ENCODE measurements at places on chromosomes 3 and 15.

- no peak for DNase-seq
Measured at GRCh38 chr3:48299746-48300712, 33.4 kb downstream of the SPINK8 start.

- DNase-seq = no peak
Measured at GRCh38 chr3:53104762-53105161, 25.5 kb downstream of the RFT1 start.

DNA sequence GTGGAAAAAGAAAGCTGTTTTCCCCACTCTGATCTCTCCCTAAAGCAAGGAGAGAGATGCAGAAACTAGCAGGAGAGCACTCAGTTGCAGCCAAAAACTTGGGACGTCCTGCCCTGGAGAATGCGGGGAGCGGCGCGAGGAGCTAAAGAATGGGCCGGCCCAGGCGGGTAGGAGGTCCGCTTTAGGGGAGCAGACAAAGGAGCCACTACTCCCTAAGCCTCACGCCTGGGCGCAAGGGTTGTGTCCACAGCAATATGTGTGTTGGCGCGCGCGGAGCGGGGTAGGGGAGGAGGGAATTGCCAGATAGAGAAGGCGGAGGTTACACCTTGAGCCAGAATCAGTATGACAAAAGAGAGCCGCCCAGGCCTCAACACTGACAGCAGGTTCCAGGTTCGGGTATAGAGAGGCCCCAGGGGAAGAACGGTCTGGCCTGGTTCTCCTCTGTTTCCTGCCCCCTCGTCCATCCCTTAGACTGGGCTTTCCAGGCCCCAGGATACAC is 2.9 kb downstream of the WNT5A start:
- no peak for DNase-seq

DNA sequence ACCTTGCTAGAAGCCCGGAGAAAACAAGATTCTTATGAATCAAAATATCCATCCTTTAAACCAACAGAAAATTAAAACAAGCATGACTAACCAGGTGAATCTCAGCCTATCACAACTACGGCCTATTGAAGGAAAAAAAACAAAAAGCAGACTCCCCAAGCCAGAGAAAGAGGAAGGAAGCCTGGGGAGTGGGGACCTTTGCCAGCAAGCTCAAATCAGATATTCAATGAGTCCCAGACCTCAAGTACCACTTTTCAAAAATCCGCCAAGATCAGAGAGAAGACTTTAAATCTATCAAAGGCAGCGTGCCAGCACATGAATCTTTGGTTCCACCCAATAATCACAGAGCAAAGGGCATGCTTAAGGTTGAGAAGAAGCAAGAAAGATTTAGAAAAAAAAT is 253.8 kb downstream of the NTRK3 start:
- no peak for DNase-seq

DNA sequence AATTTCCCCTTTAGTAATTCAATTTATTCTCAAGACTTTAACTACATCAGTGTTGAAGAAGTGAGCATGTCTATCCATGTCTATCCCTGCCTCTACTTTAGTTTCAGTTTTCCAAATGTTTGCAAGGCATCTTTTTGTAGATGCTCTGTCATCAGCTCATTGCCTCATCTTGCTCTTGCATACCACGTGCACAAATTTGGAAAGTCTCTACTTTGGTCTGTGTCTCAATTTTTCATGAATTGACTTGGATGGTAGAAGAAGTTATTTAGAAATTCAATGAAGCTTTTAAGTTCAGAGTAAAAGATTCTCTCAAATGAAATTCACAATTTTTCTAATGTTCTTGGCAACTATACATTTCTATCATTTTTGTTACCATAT is 55.3 kb downstream of the CLDN1 start:
- DNase-seq = no peak

- no peak for DNase-seq
Measured at GRCh38 chr3:169699536-169700050, 36.1 kb upstream of the MECOM start.

DNA sequence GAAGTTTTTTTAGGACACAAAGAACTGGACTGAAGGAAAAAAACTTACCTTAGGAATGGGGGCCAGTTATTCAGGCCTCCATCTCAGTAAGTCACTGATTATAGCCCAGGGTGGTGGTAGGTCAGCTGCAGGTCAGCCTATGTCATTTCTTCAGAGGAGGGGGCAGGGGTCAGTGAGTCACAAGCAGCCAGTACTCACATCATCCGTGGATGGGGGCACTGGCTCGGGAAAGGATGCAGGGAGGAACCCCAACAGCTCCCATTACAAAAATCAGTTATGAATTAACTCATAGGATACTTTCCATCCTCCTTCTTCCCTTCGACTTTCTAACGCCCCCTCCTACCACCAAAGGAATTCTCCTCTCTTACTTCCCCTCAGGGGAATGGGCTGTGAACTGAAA is 578.3 kb downstream of the PDCD6IP start:
- DNase-seq = no peak

DNA sequence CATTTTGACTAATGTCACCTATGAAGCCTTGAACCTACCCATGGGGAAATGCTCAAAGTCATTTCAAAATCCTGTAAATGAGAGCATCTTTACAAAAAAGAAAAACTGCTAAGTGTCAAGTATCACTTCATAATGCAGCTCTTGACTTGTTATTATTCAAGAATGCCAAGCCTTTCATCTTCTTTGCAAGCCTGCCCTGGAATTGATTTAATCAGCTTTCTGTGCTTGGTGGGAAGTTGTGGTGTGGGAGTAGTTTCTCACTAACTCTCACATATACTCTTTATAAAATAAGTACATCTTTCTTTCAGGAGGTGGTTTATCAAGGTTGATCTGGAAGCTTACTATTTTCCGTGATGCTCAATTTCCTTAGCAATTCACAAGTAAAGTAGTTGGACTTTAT is 43.6 kb downstream of the RYR3 start:
- no peak for DNase-seq

DNA sequence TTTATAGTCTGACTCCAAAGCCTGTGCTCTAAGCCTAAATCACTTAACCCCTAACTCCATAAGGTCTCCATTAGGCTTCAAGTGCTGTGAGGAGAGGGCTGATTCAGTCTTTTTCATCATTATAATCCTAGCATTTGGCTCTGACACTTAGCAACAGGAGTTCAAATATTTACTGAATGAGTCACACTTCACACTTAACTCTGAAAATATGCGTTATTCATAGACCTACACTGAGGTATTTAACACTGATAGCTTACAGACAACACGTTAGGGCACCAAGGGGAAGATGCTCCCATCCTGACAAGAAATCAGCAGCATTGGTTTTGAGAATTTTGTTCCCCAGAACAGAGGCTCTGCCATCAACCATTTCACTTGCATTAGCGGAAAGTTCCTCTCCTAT is 53.5 kb downstream of the MSL2 start:
- DNase-seq = peak; percentile 90

DNA sequence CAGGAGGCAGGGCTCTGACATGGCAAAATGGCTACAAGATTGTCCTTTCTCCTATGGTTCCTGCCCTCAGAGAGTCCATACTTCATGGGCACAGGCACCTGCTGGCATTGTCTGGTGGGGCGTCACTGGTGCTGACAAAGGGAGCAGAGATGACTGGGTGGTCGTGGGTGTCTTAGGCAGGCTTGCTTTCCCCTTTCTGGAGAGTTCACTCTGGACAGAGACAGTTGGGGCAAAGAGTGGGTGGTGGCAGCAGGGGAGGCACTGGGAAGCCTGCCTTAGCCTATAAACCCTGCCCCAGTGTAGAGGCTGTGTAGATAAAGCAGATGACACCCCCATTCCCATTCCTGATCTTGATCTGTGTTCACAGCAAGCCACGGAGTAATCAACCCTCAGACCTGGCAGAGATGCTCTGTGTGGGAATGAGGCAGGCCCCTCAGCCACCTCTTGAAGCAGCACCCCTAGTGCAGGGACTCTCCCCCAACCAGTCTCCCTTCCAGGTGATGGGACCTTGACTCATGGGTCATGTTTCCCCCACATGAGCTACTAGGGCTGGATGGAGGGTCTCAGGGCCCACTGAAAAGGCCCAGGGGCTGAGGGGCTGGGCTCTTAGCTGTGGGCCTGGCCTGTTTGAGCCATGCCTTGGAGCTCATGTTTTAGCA is 20.7 kb upstream of the DOCK3 start:
- DNase-seq = no peak

GRCh38 chr3:78941587-78941986 is 826.2 kb downstream of the ROBO1 start:
- DNase-seq = peak; percentile 2

DNA sequence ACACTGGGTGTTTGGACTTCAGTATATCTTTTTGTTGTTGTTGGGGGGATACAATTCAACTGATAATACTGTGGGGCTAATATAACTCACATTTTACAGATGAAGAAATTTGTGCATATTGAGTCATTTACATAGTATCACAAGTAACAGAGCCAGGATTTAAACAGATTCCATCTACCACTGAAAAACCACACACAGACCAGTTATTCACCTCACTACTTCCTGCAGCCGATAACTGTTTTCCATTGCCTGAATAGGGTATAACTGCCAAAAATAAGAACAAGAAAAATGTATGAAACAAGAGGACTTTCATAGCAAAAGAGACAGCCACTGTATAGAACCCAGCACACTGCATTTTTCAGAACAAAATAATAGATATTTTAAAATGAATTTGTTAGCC is 215.8 kb upstream of the CNTN6 start:
- DNase-seq = no peak

DNA sequence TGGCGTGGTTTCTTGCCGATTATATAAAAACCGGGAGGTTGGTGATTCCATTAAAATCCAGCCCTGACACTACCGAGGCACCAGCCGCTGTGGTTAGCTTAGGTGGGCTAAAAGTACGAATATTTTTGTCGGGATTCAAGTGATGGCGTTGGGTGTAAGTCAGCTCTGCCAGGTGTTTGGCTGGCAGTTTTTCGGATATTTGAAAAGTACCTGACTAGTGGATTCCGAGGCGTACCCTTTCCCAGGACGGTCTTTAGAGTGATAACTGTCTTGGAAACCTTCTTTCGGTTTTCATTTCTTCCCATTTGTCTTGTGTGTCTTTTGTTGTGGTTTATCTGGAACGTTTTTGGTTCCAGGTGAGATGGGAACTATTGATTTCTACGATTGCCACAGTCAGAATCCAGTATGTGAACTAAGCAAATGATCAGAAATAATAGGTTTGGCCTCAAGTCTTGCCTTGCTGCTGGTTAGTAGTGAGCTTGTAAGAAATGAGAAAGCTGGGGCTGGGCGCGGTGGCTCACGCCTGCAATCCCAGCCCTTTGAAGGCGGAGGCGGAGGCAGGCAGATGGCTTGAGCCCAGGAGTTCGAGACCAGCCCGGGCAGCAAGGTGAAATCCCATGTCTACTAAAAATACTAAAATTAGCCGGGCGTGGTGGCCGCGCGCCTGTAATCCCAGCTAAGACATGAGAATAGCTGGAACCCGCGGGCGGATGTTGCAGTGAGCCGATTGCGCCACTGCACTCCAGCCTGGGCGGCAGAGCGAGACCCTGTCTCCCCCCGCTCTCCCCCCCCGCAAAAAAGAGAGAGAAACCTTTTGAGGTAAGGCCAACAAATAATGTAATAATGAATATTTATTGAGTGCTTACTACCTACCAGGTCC is 1.4 kb downstream of the FYTTD1 start:
- no peak for DNase-seq

- DNase-seq = no peak
Measured at GRCh38 chr3:133282236-133282635, 117.6 kb upstream of the BFSP2 start.

DNA sequence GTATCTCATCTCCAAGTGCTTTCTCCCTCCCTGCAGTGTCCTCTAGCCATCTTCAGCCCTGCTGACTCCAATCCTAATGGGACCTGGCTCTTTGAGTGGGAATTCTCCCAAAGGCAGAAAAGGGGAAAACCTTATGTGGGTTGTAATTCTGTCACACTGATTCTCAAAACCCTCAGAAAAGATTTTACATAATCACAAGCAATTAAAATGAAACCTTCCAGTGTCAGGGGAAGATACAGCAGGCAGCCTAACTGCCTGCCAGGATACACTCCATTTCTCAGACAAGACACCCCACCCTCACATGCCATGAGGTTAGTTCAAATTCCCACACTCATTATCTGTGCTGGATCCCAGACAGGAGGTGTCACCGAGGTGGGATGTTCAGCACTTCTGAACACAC is 121.4 kb downstream of the RFTN1 start:
- no peak for DNase-seq

GRCh38 chr3:160686955-160687535 is 10.1 kb downstream of the ARL14 start:
- no peak for DNase-seq

- no peak for DNase-seq
Measured at GRCh38 chr3:174945951-174946350, 86.8 kb downstream of the NAALADL2 start.

All from Panc1 (cell line).